ENCODE measurements at places on chromosomes 6 and 20.

DNA sequence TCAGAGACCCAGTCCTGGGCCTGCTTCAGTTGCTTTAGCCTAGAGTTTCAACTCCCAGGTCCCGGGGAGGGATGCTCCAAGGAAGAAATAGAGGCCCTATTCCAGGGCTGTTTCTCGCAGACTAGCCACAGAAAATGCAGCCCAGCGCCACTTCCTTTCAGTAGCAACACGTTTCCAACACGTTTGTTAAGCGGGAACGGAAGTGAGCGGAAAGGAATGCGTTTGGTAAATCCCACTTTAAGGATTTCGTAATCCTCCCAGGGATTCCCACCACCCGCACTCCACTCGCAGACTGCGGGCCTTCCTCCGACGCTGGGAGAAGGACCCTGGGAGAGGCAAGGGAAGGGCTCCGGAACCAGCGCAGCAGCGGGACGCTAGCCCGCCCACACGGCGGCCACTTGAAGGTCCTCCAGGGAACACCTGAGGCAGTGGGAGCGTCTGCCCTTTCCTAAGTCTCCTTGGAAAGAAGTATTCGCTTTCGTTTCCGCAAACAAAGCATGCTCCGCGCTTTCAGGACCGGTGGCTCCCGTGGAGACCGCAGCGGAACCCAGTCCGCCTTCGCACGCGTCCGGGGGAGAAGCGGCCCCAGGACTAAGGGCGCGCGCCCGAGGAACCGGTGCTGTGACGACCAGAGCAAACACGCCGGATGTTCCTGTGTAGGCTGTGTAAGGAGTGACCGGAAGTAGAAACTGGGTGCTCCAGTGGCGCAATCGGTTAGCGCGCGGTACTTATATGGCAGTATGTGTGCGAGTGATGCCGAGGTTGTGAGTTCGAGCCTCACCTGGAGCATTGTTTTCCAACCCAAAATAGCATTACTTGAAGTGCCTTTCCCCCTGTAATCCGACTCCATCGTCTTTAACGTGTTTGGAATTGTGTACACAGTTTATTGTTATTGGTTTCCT, 227.6 kb upstream of the PRSS16 start:
- DNase-seq, result peak; percentile 93

DNA sequence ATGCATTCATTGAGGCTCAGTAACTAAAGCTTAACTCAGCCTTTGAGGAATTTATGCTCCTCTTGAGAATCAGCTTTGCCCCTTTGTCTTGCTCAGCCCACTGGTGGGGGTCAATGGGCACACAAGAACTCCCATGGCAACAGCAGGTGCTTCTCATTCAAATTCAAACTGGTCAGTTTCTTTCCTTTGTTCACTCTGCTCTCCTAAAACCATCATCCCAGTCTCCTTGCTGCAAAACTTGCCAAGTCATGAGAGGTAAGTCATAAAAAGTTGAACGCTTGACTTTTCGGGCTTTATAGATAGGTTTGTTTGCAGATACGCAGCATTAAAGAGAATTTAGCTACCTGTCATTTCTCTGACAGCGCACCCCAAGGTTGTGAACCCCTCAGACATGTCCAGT, 146.8 kb downstream of the TFAP2A start:
- no peak for DNase-seq

- DNase-seq, result no peak
Measured at GRCh38 chr20:10924644-10925201, 250.9 kb upstream of the JAG1 start.

DNA sequence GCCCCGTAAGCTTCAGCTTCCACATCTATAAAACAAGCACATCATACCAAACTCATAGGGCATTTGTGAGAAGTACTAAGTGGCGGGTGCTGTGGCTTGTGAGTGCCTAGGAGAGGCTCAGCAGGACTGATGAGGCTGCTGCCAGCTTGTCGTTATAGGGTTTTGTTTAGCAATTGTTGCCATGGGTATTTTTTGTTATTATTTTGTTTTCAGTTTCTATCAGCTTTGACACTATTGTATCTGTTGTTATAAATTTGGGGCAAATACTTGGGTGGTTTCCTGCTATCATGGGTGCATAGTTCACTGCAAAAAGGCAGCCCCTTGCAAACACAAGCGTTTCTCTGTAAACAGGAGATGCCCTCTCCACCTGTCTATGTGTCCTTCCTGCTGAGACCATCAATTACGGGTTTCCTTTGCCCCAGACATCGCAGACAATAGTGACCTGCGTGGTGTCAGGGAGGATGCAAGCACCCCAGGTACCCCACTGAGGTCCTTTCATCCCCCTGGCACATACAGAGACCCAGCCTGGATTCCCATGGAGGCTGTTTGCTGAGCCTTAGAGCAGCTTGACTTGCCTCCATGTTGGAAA, 3.1 kb upstream of the CCDC167 start:
- DNase-seq, result peak; percentile 88

DNA sequence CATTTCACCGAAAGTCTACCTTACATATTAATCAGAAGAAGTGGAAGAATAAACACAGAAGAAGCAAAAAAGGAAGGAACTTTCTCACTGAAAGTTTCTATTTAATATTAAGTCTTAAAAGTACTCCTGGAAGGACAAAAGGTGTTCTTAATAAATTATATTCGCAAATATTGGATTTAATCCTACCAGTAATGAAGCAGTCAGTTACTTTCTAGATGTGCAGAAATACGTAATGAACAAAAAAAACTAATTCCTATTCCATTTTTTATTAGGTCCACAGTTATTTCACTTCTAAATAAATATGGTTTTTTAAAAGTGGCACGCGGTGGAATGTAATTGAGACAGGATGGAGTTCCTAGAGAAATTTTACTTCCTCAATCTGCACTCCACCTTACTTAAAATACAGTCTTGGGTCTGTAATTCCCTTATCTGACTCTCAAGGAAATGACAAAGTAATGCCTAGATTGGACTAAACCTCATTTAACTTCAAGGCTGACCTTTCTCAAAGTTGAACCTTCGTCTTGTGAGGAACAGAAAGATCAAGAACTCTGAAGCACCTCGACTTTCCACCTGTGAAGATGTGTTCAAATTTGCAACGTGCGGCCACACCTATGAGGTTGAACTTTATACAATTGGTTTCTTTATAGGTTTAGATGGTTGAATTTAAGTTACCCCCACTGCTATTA, 1.1 kb upstream of the TRAM2 start:
- no peak for DNase-seq

DNA sequence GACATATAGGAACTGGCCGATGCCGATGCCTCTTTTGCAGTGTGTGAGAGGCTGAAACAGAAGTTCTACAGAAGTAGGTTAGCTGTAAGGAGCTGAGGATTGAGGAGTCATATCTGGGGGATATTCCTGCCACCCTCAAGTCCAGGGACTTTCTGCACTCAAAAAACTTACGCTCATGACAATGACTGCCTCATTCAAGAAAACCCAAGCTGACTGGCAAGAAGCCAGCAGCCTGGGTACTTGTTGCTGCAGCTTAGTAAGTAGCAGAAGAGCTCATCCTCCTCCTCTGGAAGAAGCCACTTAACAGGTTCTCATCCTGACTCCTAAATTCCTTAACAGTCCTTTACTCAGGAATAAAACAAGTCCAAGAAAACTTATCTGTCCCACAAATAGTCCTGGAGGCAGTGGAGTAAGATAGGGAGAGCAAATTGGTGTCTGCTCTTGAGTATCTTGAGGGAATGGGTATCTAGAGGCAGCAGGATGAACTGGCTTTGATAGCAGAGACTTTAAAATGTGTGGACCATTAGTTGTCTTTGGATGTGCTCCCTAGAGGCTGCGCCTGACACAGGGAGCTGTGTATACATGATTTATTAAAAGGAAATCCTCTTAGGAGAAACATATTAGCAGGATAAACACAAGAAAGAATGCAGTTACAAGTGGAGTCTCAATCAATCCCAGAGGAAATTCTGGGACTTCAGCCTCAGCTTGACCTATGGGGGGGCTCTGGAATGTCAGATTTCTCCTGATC, 7.4 kb downstream of the CALHM5 start:
- no peak for DNase-seq

DNA sequence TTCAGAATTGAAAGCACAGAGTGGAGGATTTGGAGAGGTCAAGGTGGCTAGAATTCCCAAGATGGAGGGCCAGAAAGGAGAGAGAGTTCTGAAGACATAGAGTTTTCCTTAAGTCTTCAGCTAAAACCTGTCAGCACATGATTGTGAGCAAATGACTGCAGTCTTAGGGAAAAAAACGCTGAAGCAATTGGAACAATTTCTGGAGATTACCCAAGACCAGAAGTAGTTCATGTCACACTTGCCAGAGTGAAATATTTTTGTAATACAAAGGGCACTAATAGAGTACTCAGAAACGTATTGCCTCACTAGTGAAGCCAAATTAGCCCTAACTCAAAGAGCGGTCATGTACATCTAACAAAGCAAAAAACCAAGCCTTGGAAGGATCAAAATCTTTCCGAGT, 541.3 kb upstream of the MARCKS start:
- no peak for DNase-seq

DNA sequence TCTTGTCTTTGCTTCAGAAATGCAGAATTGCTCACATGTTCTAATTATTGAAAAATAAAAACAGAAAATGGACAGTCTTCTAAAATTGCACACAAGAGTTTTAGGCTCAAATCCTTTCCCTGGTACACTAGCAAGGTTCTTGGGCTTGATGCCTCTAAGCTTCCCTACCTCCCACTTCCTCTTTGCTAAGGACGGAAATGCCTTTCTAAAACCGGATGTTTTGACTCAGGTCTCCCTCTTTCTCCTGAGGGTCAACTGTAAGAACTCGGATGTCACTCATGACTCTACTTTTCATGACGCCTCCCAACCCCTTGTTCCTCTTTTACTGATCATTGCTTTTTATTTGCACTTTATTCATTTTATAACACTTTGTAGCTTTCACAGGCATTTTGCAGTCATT, 613.5 kb downstream of the C6orf118 start:
- DNase-seq, result no peak

GRCh38 chr6:116094041-116094440, 6.6 kb upstream of the NT5DC1 start:
- no peak for DNase-seq

GRCh38 chr6:144190080-144190479, 39.8 kb downstream of the STX11 start:
- DNase-seq, result no peak

- no peak for DNase-seq
Measured at GRCh38 chr20:14673164-14673563, 335.8 kb upstream of the FLRT3 start.

DNA sequence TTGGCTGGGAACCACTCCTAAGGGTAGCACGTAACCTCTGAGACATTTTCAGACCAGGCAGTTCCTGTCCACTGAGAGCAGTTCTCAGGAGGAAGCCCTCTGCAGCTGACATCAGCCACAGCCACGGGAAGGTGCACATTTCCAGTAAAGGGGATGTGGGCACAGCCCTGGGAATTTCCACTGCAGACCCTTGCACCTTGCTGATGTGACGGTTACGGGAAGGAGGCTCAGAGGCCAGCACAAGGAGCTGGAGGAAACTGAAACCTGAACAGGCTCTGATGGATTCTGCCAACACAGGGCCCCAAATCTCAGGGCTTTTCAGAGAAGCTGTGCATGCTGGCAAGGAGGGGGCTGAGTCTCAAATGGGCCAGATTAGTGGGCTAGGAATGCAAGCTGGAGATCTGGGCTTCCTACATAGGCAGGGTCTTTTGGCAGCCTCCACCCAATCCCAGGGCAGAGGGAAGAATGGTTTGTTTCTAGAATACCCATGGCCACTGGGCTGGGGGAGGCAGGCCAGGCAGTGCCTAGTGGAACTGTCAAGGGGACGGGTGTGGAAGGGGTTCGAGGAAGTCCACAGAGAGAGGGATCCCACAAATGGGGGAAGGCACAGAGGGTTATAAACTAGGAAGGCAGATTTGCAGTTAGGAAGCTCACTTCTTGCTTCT, 14.2 kb downstream of the EBF4 start:
- DNase-seq, result no peak

DNA sequence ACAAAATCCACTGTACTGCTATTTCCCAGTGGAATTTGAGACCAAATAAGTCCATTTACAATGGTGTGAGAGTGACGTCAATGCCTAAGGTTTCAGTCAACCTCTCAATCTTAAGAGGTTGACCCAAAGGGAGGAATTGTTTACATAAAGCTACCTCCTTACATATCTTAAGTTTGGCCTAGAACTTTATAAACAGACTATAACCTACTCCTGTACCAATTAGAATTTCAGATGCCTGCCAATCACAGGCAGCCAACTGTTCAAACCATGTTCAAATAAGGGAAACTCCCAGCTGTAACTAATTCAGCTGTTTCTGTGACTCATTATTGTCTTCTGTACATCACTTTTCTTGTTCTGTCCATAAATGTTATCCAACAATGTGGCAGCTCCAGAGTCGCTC, 14.5 kb downstream of the LGSN start:
- no peak for DNase-seq

DNA sequence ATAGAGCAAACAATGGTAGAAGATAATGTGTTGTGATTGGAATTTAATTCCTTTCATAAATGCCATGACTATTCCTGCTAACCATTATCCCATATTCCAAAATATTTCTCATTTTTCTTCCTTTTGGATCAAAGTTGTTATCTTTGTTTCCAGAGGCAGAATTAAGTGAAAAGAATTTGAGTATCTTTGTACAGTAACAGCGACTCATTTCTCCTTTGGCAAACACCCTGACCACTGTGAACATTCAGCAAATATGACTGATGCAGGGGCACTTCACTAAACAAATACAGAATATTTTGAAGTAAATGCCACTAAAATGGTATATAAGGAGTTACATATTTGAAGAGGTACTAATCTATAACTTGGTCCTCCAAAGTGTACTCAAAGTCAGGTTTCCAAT, 105.0 kb upstream of the LAMP5 start:
- DNase-seq, result no peak

- peak; percentile 91 for DNase-seq
Measured at GRCh38 chr20:63217706-63218105, 1.8 kb upstream of the YTHDF1 start.

GRCh38 chr20:58127701-58128111, 100.7 kb downstream of the ANKRD60 start:
- peak; percentile 95 for DNase-seq

- DNase-seq, result no peak
Measured at GRCh38 chr6:160261991-160262680, 3.5 kb upstream of the SLC22A2 start.

GRCh38 chr20:45322952-45323383, 14.9 kb upstream of the MATN4 start:
- peak; percentile 58 for DNase-seq

DNA sequence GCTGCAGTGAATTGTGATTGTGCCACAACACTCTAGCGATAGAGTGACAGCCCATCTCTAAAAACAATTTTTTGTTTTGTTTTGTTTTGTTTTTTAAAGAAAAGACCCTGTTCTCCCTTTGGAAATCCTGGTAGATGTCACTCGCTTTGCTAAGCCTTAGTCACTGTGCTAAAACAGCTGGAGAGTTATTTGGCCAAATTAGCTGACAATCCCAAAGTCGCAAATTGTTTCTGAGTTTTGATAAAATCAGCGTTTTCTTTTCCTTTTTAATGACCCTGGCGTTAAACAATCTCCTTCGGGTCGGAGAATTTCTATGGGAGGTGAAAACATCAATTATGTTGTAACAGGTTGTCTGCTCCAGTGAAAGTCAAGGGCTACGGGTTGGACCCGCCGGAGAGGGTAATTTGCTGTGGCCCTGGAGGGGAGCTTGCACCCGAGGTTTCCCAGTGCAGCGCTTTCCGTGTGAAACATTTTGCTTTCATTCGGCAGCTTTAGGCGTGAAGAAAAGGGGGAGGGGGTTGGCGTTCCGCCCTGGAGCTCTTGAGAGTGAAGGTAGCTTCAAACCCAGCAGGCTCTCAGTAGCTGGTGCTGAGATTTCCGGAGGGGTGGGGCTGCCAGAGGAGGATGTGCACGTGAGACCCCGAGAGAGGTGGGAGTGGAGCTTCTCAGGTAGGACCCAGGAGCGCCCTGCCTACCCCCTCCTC, 296.6 kb downstream of the PHACTR1 start:
- peak; percentile 28 for DNase-seq
